Mesenteric fat pad (tissue), 1 donor: ENCODE measurements at places on chromosomes 7 and 10. TPM values are rescaled to one million over a fixed set of nuclear protein-coding genes. Genes with fewer than 3 reads are reported as not detected.
A peak's percentile ranks its signal among the peaks of the same experiment; 100 is the strongest.

GRCh38 chr10:46542567-46543465, 13.6 kb downstream of the GPRIN2 start:
- DNase-seq: peak; percentile 90

GRCh38 chr10:24518981-24519597, 204.6 kb downstream of the ARHGAP21 start:
- DNase-seq: no peak

- no peak for DNase-seq
Measured at GRCh38 chr7:133560900-133561299, 308.0 kb downstream of the EXOC4 start.

Gene MEIG1
- not detected for total RNA-seq

GRCh38 chr10:117249493-117250093, 8.7 kb downstream of the SLC18A2 start:
- DNase-seq: no peak

- no peak for DNase-seq
Measured at GRCh38 chr10:44618910-44619309, 234.0 kb upstream of the CXCL12 start.

DNA sequence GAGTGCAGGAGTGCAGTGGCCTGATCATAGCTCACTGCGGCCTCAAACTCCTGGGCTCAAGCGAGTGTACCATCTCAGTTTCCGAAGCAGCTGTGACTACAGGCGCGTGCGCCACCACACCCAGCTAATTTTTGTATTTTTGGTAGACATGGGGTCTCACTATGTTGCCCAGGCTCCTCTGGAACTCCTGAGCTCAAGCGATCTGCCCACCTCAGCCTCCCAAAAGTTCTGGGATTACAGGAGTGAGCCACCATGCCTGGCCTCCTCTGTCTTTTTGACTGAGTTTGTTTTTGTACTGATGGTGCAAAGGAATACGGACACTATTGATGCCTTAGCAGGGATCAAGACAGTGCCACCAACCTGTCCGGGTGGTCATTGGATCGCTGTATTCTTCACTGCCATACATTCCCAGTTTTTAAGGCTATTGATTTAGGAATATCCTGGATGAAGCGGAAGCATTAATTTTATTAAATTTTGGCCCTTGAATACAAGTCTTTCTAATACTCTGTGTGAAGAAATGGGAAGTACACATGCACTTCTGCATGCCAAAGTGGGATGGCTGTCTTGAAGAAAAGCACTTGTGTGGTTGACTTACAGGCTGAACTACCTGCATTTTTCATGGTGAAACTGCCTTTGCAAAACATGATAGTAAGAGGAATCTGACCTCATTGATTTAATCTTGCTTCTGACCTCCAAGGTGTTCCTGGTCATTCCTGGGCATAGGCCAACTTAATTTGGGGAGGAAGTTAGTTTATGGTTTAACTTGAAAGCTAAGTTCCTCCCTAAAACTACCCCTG, 2.1 kb upstream of the CUL2 start:
- no peak for DNase-seq

- DNase-seq: peak; percentile 87
Measured at GRCh38 chr7:102472126-102473041, 6.3 kb downstream of the POLR2J start.

DNA sequence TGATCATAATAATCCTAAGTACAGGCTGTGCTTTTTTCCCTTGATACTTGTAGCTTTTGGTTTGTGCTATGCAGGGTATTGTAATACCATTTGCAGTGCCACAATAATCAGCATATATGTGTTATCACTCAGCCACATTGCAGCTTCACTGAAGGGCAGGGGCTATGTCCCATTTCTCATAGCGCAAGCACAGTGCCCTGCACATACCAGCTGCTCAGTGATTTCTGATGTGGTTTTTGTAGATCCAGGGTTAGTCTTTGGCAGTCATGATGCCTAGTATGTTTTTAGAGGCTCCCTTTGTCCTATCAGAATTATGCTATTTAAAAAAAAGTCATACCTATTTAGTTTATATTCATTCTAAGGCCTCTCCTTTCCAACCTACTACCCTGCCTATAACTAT, 25.8 kb downstream of the MET start:
- no peak for DNase-seq

- no peak for DNase-seq
Measured at GRCh38 chr10:129883626-129884397, 80.3 kb downstream of the EBF3 start.

DNA sequence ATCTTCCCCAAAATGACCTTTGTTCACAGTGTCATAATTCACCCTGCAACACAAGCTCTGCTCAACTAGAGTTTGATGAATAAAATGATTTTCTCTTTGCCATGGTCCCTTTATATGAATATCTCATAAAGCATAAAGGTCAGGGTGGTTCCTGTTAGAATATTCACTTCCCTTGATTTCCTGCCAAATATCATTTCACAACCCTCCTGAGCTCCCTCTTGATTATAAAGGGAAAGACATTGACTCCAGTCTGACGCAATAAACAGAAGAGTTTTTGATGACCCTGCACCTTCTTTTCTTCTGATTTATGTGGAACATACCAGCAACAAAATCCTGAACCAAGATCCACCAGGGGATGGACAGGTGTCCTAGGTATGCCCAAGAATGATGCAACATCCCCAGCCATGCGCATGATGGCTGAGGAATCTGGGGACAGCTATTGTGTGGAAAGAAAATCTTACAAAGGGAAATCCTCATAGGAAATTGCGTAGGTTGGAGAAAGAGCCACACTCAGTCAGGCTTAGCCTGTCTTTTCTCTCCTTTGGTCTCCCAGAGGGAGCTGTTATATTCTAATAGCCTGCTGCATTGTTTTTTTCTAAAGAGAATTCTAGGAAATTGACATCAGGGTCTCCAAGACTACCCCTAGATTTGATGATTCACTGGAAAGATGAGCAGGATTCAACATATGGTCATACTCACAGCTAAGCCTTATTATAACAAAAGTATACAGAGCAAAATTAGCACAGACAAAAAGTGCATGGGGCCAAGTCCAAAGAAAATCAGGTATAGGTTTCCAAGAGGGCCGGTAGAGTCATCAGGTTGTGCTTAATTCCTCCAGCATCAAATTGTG, 18.8 kb downstream of the IFIT3 start:
- DNase-seq: no peak

- no peak for DNase-seq
Measured at GRCh38 chr10:97597778-97598177, 8.3 kb downstream of the C10orf62 start.

Gene MEOX2
- total RNA-seq: 22.1 TPM

Gene FAM25G
- not detected for total RNA-seq

GRCh38 chr10:48343106-48343505, 36.6 kb downstream of the MAPK8 start:
- DNase-seq: no peak

DNA sequence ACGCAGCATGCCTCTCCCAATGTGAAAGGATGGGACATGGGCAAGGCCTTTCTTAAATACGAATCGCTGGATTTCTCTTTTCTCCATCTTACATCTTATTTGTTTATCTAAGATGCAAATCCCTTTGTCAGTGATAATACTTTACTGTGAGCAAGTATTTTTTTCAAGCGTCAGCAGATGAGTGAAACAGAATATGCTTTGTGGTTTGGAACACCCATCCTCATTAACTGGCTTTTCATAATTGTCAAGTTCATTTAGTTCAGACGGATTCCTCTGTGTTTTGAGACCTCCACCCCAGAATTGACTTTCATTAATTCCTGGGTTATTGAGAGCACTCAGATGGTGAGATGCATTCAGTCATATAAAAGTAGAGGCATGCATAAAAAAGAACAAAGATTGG, 149.8 kb downstream of the NSUN6 start:
- DNase-seq: no peak

- DNase-seq: no peak
Measured at GRCh38 chr7:18401757-18402156, 93.8 kb upstream of the HDAC9 start.

GRCh38 chr10:86345296-86345858, 21.2 kb downstream of the GRID1 start:
- DNase-seq: no peak

- no peak for DNase-seq
Measured at GRCh38 chr7:97089771-97090170, 27.7 kb upstream of the SDHAF3 start.

- peak; percentile 83 for DNase-seq
Measured at GRCh38 chr7:157904211-157904865, 567.5 kb downstream of the DNAJB6 start.

Gene PKD1L1
- 0.58 TPM for total RNA-seq

GRCh38 chr7:155811895-155812761, at the start of gene SHH:
SHH (minus strand) TSS chr7:155812463; CDS start chr7:155812122, 341 bp downstream.
- DNase-seq: no peak

- no peak for DNase-seq
Measured at GRCh38 chr7:140262242-140262903, 85.6 kb upstream of the KDM7A start.

DNA sequence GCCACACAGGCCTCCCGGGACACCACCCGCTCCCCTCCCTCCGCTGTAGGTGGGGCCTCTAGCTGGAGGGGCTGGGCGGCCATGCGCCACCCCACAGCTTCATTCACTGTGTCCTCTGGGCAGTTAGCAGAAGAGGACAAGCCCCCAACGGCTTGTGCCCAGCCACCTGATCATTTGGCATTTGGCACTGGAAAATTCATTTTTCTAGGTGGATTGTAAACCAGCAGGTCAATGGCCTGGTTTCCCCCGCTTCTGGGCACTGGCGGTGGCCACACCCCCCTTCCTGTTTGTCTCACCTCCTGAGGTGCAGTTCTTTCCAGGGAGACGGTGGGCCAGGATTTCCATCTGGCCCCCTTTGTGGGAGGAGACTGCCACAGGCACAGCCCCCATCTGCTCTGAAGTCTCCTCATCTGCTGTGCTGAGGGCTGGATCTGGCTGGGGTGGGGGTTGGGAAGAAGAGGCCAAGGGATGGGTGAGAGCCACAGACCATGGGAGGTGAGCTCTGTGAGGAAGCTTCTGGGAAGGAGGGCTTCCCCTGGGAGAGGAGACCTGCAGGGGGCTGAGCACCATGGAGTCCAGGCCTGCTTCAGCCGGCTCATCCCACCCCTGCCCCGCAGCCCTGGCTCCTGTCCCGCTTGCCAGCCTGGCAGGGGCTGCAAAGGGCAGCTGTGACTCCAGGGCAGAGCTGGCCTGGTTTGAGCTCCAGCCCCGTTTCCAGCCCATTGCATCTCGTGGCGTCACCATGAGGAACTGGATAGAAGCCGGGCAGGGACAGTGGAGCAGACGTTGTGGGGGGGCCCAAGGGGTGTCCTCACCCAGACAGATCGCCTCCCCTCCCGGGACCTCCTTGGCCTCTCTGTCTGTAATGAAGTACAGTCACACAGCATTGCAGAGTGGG, 40.1 kb upstream of the SLC29A3 start:
- DNase-seq: no peak

DNA sequence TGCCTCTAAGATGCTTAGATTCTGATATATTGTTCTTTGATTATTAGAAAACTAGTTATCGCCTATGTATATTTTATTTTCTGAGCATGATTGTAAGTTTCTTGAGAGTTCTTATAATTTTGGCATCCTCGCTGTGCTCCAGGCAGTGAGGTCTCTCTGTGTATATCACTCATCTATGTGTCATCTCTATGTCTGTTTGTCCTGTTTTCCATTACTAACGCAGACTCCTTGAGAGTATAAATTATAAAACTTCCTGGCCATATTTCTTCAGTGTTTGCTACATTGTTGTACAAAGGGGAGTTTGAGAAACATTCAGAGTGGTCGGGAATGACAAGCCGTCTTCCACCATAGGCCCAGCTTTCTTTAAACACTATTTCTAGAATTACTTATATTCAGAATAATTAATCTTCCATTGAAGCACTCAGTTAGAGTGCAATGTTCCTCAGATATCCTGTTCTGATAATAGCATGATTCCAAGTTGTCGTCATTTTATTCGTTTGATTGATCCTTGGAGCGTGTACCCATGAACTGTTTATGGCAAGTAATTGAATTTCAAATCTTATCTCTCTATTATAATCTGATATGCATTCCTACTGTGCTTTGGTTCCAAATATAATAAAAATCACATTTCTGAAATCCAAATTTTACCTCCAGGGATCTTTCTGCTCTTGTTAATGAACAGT, 206.6 kb downstream of the BAMBI start:
- DNase-seq: no peak

DNA sequence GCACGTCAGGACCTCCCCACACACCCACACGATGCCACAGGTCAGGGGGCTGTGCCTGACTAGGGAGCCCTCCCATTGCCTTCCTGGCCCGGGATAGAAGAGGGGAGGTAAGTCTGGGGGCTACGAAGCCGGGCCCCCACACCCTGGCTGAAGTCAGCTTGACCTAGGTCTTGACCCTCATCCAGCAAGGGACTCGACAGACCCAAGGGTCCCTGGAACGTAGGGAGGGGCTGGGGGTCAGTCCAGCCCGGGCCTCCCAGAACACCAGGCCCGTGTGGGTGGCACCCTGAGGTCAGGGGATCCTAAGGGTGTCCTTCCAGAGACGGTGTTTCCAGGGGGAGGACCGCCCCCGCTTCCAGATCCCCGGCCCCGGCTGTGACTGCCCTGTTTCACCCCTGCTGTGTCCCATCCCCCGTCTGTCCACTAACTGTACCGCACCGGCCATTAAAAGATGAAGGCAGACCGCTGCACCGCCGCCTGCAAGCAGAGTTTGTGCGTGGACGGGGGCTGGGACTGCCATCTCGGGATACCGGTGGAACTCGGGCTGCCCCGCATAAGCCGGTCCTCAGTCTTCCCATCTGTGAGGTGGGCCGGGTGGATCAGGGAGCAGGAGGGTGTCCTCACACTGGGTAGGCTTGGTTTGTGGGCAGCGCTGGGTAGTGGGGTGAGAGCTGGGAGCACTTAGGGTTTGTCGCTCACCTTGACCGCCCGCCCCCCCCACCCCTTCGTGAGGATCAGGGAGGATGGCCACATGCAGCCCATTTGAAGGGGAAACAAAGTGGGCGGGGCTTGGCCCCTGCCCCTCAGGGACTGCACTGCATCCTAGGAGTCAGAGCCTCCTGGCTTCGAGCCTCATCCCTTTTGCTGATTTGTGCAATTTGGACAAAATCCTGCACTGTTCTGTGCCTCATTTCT, 21.1 kb downstream of the SLC29A4 start:
- no peak for DNase-seq

- no peak for DNase-seq
Measured at GRCh38 chr10:24762161-24762924, 38.7 kb upstream of the ARHGAP21 start.

Gene CYP2C9
- 0.51 TPM for total RNA-seq

- DNase-seq: no peak
Measured at GRCh38 chr7:131219312-131220041, 108.2 kb upstream of the MKLN1 start.

DNA sequence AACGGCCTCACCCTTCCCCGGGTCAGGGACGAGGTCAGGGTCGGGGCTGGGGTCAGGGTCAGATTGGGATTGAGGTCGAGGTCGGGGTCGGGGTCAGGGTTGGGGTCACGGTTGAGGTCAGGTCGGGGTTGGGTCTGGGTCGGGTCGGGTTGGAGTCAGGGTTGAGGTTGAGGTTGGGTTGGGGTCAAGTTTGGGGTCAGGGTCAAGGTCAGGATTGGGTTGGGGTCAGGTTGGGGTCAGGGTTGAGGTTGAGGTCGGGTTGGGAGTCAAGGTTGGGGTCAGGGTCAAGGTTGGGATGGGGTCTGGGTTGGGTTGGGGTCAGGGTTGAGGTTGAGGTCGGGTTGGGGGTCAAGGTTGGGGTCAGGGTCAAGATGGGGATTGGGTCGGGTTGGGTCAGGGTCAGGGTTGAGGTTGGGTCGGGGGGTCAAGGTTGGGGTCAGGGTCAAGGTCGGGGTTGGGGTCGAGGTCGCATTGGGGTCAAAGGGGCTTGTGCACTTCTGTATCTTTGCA, 131.4 kb downstream of the VIPR2 start:
- no peak for DNase-seq
